ENCODE measurements at places on chromosomes 1 and 21.
A peak's percentile ranks its signal among the peaks of the same experiment; 100 is the strongest.

DNA sequence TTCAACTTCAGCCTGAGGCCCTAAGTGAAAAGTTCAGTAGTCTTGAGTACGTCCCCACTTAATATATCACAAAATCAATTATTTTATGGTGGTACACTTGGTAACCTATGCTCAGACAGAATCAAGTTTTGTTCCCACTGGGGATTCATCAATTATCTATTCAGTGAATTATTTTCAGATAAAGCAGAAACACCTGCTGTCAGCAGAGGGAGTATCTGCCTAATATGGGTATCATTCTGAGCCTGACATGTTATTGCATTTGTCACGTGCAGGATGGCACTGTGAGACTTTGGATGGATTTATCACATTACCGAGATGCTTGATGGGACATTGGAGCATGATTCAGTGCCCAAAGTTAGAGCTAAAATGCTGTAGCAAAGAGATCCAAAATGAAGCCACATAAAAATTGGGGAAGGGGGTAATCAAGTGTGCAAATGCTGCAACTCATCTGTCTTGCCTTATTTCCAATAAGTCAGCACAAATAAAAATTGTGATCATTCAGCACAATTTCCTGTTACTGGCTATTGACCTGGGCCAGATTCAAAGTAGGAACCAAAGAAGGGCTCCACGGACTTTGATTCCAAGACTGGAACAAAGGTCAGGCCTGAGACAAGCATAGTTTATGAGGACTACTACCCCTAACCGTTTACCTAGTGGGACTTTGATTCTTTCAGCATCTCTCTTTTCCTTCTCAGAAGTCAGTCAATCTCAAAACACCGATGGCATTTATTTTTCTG, 657.6 kb downstream of the LMO4 start:
- DNase-seq, result no peak

DNA sequence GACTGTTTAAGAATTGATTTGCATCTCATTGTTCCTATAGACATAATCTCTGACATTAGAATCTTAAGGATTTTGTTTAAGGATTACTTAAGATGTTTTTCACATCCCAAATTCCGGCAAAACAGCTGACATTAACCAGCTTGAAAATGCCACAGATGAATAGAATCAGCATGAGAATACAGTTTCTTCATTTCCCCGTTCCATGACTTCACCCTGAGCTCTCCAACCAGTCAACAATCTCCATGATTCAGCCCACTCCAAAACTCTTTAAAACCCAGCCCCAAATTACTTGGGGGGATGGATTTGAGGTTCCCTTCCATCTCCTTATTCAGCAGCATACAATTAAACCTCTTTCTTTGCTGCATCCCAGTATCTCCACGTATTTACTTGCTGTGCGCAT, 201.0 kb downstream of the LYPLAL1 start:
- DNase-seq, result no peak

DNA sequence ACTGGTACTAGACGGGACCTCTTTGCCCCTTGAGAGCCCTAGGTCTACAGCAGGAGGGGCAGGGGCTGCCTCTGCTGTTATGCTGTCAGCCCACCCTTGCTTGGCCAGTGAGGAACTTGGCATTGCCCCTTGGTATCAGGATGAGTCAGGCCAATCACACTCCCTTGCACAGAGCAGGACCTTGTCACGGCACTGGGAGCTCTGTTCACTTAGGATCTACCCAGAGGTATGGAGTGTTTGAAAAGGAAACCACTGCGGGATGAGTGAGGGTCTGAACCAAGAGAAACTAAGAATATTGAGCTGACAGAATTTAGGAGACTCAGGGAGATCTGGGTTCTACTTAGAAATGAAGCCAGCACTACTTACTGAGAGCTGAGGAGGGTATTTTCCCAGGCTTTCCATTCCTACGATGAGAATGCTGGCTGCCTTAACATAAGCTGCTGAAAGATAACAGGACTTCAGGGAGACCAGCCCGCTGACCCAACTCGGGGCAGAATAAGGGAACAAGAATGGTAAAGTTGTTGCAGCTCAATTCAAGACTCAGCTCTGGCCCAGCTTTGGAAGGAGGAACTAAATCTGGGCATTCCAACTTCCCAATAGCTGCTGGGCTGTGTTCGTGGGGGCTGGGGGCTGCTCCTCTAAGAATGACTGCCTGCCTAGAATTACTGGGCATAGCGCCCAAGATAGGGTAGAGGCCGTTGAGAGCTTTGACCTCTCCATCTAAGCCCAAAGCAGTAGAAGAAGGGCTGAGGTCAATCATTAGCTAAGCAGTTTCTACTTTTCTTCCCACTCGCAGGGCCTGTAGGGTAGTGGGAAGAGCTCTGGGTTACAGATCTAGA, 1.5 kb downstream of the FABP3 start:
- peak; percentile 45 for DNase-seq

DNA sequence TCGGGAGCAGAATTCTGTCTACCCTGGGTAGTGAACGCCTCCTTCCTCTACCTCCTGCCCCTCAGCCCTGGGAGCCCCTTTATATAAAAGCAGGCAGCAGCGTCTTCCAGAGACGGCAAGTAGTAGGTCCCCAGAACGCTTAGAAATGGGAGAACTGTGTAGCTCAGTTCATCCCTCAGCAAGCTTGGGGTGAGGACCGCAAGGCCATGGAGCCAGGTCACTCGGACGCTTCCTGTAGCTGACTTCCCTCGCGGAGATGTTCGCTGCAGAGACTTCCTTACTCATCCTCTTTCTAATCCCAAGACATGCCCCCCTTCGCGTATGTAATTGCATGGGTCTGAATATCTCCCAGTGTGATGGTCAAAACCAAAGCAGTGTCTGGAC, 141.4 kb upstream of the COA6 start:
- DNase-seq, result no peak

- DNase-seq, result no peak
Measured at GRCh38 chr21:44283948-44284347, 1.7 kb upstream of the AIRE start.

GRCh38 chr1:98792123-98792522, 130.6 kb downstream of the SNX7 start:
- DNase-seq, result no peak

- no peak for DNase-seq
Measured at GRCh38 chr1:38153778-38154470, 107.3 kb upstream of the POU3F1 start.

- no peak for DNase-seq
Measured at GRCh38 chr1:41542196-41542930, 57.9 kb upstream of the EDN2 start.

DNA sequence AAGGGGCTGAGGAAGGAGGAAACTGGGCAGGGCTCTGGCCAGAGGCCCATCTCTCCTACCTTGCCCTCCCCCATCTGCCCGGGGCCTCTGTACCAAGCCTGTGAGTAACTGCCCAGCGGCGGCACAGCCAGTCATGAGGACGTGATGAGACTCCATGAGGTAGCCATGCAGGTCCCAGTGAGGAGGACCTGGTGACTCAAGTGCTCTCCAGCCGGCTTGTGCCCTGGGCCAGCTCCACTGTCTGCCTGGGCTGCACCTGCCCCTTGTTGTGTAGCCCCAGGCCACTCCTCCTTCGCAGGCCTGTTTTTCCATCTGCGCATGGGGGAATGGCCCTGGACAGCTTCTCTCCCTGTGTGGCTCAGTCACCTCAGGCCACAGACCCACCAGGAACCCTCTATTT, 42.0 kb upstream of the PADI1 start:
- no peak for DNase-seq

- no peak for DNase-seq
Measured at GRCh38 chr1:145891143-145891542, 5.5 kb upstream of the ANKRD35 start.

DNA sequence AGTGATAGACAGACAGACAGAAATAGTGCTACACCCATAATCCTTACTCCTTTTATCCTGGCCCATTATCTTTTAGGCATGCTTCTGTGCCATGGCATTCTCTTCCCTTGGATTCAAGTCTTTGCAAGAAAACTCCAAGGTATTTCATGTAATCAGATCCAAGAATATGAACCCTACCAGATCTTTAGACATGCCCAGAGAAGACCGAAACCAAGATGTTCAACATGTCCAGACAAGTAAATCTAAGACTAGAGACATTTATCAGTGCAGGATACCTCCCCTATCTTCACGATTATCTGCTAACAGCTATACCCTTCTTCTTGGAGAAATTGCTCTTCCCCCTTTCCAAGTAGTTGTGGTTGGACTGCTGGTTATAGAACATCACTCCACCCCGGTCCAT, 11.8 kb upstream of the C1orf141 start:
- no peak for DNase-seq

GRCh38 chr21:43957611-43958362, 54.3 kb upstream of the TRAPPC10 start:
- DNase-seq, result no peak

Data from epithelial cell of proximal tubule (primary cell).